Activated CD4-positive, alpha-beta T cell treated with anti-CD3 and anti-CD28 coated beads, Interleukin-2, amount 10 ng/mL, durations not matched to agents 24 days and 14 days (primary cell): ENCODE measurements at places on chromosomes 13 and 19. TPM values are rescaled to one million over a fixed set of nuclear protein-coding genes. Genes with fewer than 3 reads are reported as not detected.

Gene ANKRD24
- total RNA-seq = 0.50 and 0.72 TPM in 2 replicates

Gene SIGLEC8
- total RNA-seq = 0.09 and 0.16 TPM in 2 replicates

Gene LPAR6
- total RNA-seq = 3.9 and 4.2 TPM in 2 replicates

Gene RNF113B
- not detected in 2 replicates for total RNA-seq

Gene CGB5
- total RNA-seq = not detected in 2 replicates

Gene CYP2A7
- total RNA-seq = not detected in 2 replicates

Gene FAM216B
- not detected in 2 replicates for total RNA-seq

Gene CERS1
- total RNA-seq = 0.14 and 0.23 TPM in 2 replicates

Gene ZNF730
- total RNA-seq = 0.68 and 0.85 TPM in 2 replicates

Gene SPHK2
- total RNA-seq = 36.4 and 39.0 TPM in 2 replicates

Gene FOXO1
- total RNA-seq = 38.1 and 39.6 TPM in 2 replicates

Gene COL5A3
- 0.59 and 0.63 TPM in 2 replicates for total RNA-seq

Gene ADPRHL1
- 0.62 and 0.86 TPM in 2 replicates for total RNA-seq

Gene SLITRK5
- not detected in 2 replicates for total RNA-seq
